Glomerular endothelial cell (primary cell): ENCODE measurements at places on chromosomes 2 and 18. TPM values are rescaled to one million over a fixed set of nuclear protein-coding genes. Genes with fewer than 3 reads are reported as not detected.

FBXO48 gene
- total RNA-seq = 0.19 and 0.64 TPM in 2 replicates

- DNase-seq = no peak
These were observed 64.9 kb downstream of the NCKAP5 start for GRCh38 chr2:133503323-133503722.

GRCh38 chr2:85134255-85134895, 1.2 kb downstream of the TCF7L1 start:
- DNase-seq = no peak

GRCh38 chr2:44560352-44560751, 198.6 kb downstream of the CAMKMT start:
- DNase-seq = no peak

RPE gene
- total RNA-seq = 56.0 and 86.5 TPM in 2 replicates

- DNase-seq = no peak
These were observed 2.4 kb downstream of the SMYD1 start for GRCh38 chr2:88070055-88070454.

- no peak for DNase-seq
These were observed 74.5 kb downstream of the SPRED2 start for GRCh38 chr2:65357959-65358294.

GRCh38 chr18:60358516-60358915, 14.1 kb downstream of the MC4R start:
- DNase-seq = no peak

DNA sequence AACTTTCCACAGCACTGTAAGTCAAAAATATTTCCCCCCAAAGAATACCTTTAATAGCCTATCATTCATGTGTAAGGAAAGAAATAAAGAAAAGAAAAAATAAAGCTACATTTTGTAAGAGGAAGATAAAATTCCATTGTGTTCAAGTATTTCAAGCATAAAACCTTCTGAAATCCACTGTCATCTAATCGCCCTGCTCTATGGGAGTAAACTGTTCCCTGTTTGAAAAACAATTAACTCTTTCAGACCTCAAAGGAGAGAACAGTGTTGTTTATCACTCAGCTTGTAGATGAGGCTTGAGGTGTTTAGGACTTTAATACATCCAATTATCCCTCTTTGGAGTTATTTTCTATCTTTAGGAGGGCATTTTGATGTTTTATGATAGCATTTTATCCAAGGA, 112.2 kb upstream of the REG3G start:
- no peak for DNase-seq

STPG4 gene
- total RNA-seq = not detected in 2 replicates

DNA sequence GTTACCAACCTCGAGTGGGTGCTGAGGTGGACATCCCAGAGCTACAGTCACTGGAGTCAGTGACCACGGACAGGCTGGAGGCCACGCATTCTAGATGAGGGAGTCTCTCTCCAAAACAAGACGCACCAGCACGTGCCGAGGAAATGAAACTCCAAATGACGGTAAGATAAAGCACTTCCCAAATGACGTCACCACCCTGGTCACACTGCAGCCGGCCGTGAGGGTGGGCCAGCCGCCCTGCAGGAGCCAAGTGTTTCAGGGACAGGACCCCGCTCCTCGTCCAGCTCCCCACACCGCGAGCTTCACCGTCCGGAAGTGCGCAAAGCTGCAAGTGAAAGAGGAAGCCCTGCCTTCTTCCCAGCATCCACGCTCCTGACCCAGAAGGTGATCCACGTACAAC, 99.4 kb downstream of the ZNF516 start:
- DNase-seq = no peak

CFAP53 gene
- total RNA-seq = 0.10 and 0.18 TPM in 2 replicates
